Inflammatory macrophage (primary cell): ENCODE measurements at places on chromosomes 11 and 22.

- peak; percentile 60 for DNase-seq
Observed at GRCh38 chr11:94897330-94897768, 76.0 kb downstream of the CWC15 start.

DNA sequence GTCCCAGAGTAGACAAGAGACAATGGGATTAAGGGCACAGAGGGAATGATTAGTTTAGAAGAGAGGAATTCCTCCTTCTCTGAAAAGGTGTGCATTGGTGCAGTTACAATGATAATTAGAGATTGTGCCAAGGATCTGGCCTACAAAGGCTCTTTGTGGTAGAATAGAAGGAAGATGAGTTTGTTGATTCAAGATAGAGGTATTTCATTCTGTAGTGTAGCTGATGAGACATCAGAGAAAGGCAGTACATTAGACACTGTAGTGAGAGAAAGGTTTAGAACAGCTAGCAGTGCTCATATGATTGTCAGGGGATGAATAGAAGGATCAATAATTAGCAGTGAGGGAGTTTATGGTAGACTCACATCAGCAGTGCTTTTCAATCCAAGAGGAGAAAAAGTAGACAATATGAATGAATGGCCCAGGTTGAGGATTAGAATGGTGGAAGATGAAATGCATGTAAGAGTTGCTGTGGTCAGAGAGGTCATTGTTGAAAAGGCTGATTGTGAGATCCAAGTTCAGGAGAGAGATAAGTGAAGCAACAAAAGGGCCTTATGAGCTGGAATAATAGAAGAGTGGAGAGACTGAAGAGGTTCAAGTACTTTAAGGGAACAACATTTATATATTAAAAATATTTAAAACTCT lies 28.9 kb downstream of the SIK2 start:
- no peak for DNase-seq

GRCh38 chr11:73145986-73146575 lies 4.0 kb upstream of the FCHSD2 start:
- no peak for DNase-seq

GRCh38 chr11:9780929-9781328 lies 117.1 kb downstream of the SWAP70 start:
- DNase-seq, result no peak

DNA sequence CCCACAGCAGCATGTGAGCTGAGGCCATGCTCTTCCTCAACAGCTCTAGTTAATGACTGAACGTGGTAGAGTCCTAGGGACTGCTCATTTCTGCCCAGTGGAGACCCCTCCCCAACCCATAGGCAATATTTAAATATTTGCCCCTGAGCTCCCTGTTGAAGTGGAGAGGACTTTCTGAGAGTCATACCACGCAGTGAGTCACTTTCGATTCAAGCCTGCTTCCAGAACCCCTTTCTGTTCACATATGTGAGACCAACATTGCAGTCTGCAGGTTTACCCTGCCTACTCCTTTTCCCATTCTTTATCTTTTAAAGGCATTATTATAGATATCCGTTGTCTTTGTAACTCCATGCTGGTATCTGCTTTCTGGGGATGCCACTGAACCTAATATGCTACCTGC lies 946.3 kb downstream of the JRKL start:
- DNase-seq, result no peak

- DNase-seq, result no peak
Observed at GRCh38 chr22:30187529-30188407, 58.8 kb downstream of the LIF start.

- no peak for DNase-seq
Observed at GRCh38 chr22:38007330-38007902, 23.1 kb upstream of the SOX10 start.

GRCh38 chr22:18947905-18948304 lies 11.8 kb upstream of the PRODH start:
- DNase-seq, result no peak

GRCh38 chr11:61682093-61682732 lies 2.0 kb downstream of the DAGLA start:
- DNase-seq, result peak; percentile 55

GRCh38 chr11:104465321-104465720 lies 301.4 kb upstream of the PDGFD start:
- no peak for DNase-seq

- no peak for DNase-seq
Observed at GRCh38 chr11:128165572-128165971, 421.8 kb downstream of the ETS1 start.

GRCh38 chr22:27513021-27513420 lies 288.5 kb downstream of the MN1 start:
- no peak for DNase-seq

GRCh38 chr11:117314840-117315239 lies 1.2 kb downstream of the BACE1 start:
- no peak for DNase-seq

DNA sequence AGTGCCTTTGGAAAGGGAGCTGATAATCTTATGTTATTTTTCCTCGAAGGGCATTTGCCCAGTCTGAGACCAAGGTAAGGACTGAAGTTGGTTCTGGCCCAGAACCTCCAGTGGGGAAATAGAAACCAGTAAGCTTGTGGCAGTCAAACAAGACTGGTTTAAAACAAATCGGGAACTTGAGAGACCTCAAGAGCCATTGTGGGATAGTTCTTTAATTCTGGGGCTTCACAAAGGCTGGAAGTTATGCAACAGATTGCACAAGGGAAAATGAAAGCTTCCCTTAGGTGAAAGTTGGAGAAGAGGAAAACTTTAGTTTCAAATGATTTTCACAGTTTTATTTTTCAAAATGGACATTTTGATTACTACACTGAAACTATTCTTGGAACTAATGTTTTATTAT lies 33.5 kb upstream of the RAB38 start:
- DNase-seq, result peak; percentile 67

DNA sequence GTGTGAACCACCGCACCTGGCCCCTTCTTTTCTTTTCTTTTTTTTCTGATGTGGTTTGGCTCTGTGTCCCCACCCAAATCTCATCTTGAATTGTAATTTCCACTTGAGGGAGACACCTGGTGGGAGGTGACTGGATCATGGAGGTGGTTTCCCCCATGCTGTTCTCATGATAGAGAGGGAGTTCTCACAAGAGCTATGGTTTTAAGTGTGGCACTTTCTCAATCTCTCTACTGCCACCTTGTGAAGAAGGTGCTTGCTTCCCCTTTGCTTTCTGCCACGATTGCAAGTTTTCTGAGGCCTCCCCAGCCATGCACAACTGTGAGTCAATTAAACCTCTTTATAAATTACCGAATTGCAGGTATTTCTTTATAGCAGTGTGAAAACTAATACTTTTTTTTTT lies 4.9 kb upstream of the TCN2 start:
- DNase-seq, result no peak

GRCh38 chr11:69004411-69005182 lies 8.4 kb downstream of the MRGPRF start:
- DNase-seq, result no peak

DNA sequence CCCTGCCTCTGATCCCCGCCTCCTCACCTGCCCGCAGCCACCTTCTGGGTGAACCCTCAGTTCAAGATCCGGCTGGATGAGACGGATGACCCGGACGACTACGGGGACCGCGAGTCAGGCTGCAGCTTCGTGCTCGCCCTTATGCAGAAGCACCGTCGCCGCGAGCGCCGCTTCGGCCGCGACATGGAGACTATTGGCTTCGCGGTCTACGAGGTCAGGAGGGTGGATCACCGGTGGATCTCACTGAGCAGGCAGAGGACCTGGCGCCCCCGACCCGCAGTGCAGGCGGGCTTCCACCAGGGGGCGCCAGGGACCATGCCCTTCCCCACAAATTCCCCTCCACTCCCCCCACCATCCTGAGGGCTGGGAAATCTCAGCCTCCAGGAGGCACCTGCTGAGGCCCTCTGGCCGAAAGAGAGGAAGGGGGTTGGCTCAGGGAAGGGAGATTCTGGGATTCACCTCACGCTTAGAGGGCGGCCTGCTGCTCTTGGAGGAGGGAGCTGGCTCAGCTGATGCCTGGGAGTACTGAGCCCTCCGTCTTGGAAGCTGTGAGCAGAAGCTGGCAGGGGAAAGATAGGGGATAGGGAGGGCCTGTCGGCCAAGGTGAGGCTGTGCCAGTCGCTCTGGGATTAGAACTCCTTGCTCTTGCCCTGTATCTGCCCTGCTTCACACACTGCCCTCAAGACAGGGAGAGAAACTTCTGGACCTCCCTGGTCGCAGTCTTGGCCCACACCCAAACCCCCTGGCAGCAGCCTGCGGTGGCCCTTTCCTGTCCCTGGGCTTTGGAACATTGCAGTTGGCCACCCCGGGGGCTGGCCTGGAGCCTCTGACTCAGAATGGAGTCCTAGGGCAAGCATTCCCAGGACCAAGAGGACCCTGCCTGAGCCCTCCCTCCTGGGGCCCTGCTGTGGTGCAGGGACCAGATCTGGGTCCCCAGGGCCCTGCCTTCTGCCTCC lies 23.2 kb downstream of the CAPN1 start:
- peak; percentile 33 for DNase-seq

GRCh38 chr11:19952116-19952605 lies 208.1 kb downstream of the DBX1 start:
- DNase-seq, result no peak

GRCh38 chr22:30426388-30427353 lies 1.1 kb downstream of the MTFP1 start:
- peak; percentile 91 for DNase-seq

DNA sequence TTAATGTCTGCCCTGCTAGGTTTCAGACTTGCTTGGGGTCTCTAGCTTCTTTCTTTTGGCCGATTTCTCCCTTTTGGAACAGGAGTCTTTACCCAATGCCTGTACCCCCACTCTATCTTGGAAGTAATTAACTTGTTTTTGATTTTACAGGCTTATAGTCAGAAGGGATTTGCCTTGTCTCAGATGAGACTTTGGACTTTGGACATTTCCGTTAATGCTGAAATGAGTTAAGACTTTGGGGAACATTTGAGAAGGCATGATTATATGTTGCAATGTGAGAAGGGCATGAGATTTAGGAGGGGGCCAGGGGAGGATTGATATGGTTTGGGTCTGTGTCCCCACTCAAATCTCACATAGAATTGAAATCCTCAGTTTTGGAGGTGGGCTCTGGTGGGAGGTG lies 5.1 kb downstream of the KDM4F start:
- no peak for DNase-seq

GRCh38 chr22:41582694-41583093 lies 6.9 kb downstream of the PMM1 start:
- DNase-seq, result no peak

DNA sequence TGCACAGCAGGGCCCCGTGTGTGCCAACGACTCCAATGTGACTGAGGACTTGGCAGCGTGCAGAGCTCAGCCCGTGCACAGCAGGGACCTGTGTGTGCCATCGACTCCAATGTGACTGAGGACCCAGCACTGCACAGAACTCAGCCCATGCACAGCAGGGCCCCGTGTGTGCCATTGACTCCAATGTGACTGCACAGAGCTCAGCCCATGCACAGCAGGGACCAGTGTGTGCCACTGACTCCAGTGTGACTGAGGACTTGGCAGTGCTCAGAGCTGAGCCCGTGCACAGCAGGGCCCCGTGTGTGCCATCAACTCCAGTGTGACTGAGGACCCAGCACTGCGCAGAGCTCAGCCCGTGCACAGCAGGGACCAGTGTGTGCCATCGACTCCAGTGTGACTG lies 347.8 kb upstream of the B3GAT1 start:
- no peak for DNase-seq

DNA sequence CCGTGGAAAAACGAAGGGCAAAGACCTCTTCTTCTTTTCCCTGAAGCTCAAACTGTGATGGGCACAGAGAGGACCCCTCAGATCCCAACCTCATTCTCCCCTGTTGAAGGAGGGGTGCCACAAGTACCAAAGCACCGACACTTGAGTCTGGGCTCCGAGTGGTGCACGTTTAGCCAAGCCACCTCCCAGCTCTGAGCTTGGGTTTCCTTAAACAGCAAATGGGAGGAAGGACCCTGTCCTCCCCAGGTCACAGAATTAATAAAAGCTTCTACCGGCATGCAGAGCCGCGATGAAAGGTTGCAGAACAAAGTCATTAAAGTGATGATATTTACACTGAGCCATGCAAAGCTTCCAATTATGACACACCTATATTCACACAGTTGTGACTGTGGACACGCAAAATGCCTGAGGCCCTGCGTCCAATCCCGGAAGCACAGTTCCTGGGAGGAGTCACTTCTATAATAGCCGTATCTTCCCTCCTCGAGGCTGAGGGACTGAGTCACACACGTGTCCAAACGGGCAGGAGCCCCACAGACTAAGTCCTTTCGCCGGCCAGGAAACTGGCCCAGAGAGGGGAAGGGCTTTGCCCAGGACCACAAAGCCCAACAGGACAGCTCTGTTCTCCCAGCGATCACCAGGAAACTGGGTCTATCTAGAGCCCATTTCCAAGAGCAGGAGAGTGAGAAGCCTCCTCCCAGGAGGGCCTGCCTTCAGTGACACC lies 922 bp upstream of the CSNK1E start:
- peak; percentile 77 for DNase-seq

- no peak for DNase-seq
Observed at GRCh38 chr11:10418259-10418949, 36.7 kb upstream of the AMPD3 start.

DNA sequence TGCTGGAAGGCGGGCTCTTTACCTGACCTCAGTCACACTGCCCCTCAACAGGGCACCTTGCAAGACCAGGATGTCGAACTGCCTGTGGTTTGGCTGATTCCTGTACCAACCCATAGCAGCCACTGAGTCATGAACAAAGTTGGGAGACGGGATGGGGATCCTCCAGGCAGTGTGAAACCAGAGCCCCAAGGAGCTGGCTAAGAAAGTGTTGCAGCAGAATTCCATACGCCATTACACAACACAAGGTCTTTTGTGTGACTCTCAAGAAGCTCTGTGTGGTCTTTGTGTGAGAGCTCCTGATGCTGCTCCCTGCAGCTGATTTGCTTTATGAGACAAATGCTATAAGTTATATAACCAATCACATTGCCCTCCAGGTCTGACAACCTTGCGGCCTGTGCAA lies 617.7 kb downstream of the OPCML start:
- no peak for DNase-seq

GRCh38 chr22:37626144-37626543 lies 13.3 kb upstream of the SH3BP1 start:
- no peak for DNase-seq
